ENCODE measurements at places on chromosomes 4 and X.

GRCh38 chr4:14857475-14857874 lies 144.8 kb upstream of the CPEB2 start:
- no peak for DNase-seq

DNA sequence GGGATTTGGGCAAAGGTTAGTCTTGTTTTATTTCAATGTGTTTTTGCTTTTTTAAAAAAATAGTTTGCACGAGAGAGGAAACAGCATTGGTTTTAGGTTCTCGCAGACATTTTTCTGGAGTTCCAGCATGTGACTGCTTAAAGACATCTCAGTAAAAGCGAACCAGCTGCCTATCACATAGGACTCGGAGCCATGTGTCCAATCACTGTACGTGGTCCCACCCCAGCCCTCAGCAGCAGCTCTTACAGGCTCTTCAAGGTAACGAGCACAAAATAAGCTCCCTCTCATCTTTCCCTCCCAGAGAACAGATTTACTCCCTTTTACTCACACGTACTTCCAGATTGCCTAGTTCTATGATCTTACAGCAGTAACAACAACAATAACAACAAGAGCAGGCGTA lies 68.7 kb downstream of the MCF2 start:
- DNase-seq: no peak

- peak; percentile 61 for DNase-seq
Observed at GRCh38 chrX:71098302-71098701, 2.7 kb downstream of the FOXO4 start.

DNA sequence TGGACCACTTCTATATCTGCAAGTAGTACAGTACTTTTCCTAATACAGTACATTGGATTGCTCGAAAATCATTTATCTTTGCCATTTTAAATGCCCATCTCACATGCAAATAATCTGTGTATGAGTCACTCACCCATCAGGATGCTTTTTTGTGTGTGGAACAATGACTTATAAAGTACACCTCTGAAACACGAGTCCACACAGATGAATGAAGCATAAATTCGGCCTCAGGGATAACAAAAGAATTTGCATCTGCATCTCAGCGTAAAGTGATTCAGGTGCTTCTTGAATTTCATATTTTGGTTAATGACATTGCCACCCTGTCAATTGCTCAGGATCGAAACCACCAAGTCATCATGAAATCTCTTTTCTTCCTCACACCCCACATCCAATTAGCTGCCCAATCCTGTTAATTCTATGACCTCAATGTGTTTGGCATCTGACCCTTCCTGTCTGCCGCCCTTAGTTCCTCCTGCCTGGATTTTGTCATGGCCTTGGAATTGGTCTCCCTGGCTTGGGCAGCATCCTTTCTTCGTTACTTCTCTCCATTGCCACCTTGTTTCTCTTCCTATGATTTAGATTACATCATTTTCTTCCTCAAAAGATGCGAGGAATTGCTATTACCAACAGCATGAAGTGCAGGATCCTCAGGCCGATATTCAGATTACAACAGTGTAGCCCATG lies 161.6 kb upstream of the MID1 start:
- no peak for DNase-seq

- no peak for DNase-seq
Observed at GRCh38 chr4:108052558-108053120, 63.0 kb downstream of the HADH start.

DNA sequence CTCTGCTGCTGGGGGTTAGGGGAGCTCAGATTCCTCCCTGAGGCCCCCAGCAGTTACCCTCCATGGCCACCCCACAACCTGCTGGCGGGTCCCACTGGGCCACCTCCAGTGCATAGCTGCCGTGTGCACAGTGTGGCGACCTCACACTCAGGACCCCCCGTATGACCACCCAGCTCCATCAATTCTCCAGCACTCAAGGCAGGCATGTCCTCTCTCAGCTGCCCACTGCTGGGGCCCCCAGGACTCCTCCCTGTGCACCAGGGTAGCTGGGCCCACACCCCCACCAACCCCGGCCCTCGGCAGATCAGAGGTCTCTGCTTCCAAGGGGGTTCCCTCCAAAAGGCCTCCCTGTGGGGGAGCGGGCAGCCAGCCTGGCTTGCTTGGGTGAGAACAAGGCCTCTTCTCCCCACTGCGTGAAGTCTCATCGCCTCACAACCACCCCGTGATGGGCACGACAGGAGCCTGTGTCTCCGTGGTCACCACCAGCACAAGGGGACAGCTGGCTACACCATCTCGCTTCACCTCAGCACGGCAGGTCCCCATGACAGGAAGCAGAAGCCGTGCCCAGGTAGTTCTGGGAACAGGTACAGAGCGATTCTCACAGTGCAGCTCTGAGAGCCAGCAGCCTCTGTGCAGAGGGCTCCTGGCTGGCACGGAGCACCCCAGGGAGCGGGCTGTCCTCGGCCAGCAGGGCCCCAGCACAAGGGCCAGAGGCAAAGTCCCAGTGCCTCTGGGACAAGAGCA lies 4.6 kb upstream of the HAUS3 start:
- DNase-seq: no peak

DNA sequence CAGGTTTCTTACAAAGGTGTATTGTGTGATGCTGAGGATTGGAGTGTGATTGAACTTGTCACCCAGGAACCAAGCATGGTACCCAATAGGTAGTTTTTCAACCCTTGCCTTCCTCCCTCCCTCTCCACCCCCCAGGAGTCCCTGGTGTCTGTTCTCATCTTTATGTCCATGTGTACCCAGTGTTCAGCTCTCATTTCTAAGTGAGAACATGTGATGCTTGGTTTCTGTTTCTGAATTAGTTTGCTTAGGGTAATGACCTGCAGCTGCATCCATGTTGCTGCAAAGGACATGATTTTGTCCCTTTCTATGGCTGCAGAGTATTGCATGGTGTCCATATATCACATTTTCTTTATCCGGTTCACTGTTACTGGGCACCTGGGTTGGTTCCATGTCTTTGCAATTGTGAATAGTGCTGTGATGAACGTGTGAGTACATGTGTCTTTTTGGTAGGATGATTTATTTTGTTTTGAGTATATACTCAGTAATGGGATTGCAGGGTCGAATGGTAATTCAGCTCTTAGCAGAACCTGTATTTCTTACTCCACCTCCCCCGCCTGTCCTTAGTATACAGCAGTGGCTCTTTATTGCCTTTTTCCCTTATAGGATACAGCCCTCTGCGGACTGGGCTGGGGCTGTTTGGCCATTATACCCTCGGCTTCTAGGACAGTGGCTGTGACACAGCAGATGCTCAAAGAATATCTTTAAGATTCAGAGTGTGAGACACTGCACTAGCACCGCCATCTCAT lies 145.4 kb downstream of the PTTG2 start:
- DNase-seq: no peak

DNA sequence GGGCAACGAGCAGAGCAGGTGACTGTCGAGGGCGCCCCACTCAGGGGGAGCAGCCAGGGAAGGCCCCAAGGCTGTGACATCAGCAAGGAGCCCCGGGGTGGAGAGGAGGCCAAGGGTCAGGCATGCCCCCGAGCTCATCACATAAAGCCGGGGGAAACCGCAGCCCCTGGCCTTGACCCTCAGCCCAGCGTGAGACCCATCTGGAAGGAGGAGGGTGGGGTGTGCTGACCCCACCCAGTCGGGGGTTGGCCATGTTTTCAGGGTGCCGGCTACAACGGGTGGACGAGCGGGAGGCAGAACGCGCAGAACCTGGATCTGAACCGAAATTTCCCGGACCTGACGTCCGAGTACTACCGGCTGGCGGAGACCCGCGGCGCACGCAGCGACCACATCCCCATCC lies 13.9 kb downstream of the CPZ start:
- no peak for DNase-seq

GRCh38 chrX:124250835-124251437 lies 81.5 kb upstream of the TEX13D start:
- no peak for DNase-seq

DNA sequence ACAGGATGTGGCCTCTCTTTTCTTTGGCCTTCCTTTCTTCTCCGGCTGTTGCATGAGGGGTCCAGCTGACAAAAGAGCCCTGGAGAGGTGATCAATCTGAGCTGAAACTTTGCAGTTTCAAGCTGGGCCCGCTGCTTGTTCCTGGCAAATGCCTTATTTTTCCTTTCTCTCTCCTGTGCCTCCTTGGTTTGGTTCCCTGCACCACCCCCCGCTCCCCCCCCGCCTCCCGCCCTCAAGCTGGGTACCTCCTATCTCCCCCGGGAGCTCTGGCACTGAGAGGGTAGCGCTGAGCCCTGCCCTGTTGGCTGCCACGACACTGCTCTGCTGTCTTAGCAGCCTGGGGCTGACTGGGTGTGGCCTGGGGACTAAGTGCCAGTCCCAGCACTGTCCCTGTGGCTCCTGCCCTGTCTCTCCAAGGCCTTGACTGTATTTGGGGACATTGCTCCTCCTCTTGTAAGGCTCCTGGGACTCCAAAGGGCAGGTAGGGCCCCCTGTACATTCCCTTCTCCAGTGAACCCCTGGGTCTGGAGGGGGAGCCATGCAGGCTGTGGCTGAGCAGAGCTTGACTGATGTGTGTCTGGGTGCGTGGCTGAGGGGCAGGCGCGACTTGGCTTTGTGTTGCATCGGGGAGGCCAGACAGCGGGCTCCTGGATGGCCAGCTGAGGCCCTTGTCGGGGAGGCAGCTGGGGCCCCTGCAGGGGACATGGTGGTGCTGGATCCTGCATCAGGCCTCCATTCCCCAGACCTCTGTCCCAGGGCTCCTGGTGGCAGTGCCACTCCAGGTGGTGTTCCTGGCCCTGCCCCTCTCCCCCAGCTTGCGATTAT lies 1.1 kb downstream of the PLXNA3 start:
- no peak for DNase-seq

- DNase-seq: no peak
Observed at GRCh38 chr4:139823746-139824145, 158.1 kb downstream of the MGST2 start.

GRCh38 chr4:94406668-94407437 lies 44.9 kb upstream of the PDLIM5 start:
- peak; percentile 96 for DNase-seq

DNA sequence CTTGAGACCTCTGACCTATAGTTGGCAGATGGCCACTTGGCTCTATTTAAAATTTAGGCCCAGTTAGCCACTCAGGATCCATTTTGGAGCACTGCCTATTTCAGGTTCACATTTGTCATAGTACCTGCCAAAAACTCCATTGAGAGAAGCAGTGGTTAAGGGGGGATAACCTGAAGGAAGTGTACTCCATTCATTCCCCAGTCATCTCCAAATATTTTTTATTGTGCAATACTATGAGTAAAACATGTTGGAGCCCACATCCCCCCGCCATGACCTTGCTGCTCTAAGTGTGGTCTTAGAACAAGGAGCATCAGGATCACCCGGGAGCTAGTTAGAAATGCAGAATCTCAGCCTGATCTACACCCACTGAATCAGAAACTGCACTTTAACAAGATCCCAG lies 21.1 kb downstream of the PLP1 start:
- DNase-seq: no peak

DNA sequence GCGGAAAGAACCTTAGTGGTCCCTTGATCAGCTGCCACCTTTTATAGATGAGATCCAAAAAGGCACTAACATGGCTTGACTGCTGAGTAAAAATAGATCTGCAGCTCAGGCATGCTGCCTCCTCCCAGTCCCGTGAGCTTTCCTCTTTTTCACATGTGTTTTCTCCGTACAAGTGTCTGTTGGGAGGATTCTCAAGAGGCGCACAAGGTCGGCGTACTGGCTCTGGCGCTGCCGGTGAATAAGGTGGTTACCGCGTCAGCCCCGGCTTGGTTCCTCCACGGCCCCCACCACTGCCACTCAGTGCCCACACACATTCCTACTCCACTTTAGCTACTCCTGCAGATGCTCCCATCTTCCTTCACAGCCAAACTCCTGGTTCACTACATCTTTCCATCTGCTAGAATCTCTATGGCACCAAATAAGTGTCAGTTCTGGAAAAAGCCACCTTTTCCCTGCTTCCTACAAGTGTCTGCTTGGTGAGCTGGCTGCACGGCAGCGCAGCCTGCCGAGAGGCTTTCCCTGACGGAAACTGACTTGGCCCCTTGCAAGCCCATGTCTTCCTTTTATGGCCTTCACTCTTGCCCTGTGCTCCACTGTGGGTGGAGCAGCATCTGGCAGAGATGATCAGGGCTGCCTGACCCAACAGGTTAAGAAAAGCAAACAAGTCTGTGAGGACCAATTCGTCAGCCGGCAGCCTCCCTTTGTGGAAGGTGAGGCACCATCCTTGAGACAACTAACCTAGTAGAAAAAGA lies 99.8 kb downstream of the KLHL8 start:
- peak; percentile 86 for DNase-seq

GRCh38 chr4:4714331-4714730 lies 145.1 kb upstream of the MSX1 start:
- peak; percentile 34 for DNase-seq

DNA sequence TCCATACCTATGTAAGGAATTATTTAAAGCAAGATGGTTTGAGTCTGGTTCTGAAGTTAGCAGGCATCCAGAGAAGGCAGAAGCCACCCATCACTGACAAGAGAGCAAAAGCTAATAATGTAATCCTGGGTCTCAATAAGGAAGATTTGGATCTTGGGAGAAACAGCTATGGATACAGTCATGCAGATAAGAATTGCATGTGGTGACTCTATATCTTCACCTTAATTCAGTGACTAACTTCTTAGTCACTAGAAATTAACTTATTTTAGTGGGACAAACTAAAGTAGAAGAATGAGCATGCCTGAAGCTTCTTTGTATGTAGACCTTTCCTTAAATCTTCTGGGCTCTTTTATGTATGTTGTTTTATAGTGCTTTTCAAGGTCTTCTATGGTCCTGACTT lies 66.6 kb downstream of the ATP10D start:
- peak; percentile 15 for DNase-seq

DNA sequence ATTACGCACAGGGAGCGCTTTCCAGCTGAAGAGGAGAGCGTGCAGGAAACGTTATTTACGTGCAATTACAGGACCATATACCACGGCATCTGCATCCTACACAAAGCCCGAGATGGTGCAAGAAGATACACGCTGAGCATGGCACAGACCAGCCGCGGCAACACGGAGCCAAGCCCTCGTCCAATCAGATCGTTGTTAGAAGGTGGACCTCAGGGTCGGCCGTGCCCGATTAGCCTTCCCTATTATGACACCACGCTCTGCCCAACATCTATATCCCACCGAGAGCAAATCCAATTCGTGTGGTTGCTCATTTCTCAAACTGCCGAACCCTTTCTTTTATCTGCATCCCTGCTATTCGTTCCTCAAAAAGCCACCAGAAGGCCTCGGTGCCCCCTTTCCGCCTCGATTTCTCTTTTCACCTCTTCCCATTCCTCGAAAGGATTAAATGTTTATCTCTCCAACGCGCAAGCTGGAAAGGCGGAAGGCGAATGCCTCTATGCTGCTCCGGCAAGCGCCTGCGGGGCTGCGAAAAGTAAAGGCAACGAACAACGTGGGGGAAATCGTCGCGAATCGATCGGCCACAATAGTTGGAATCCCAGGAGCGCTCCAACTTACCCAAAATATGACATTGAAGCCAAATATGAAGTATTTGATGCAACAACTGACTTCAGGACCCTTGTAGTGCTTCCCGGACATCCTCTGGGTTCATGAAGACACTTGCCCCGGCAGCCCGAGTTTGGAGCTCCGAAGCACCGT lies 702 bp downstream of the TSPAN5 start:
- peak; percentile 66 for DNase-seq

DNA sequence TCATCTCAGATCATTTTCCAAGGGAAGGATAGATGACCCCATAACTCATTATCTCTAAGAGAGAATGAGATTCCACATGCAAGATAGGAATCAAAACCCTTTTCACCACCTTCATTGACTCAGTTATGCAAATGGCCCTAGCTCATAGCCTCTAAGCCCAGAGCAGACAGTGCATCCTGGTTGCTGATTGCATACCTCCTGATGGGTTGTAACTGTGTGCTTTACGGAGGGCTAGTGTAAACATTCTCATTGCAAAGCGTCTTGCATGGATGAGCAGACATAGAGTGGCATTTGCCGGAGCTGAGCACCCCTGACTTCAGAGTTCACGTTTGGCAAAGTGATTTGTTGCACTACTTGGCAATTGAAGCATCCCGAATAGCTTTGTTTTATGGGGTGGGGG lies 151.0 kb downstream of the VCX3A start:
- no peak for DNase-seq
